ENCODE measurements at places on chromosomes 5 and 9. TPM values are rescaled to one million over a fixed set of nuclear protein-coding genes. Genes with fewer than 3 reads are reported as not detected.
A peak's percentile ranks its signal among the peaks of the same experiment; 100 is the strongest.

DNA sequence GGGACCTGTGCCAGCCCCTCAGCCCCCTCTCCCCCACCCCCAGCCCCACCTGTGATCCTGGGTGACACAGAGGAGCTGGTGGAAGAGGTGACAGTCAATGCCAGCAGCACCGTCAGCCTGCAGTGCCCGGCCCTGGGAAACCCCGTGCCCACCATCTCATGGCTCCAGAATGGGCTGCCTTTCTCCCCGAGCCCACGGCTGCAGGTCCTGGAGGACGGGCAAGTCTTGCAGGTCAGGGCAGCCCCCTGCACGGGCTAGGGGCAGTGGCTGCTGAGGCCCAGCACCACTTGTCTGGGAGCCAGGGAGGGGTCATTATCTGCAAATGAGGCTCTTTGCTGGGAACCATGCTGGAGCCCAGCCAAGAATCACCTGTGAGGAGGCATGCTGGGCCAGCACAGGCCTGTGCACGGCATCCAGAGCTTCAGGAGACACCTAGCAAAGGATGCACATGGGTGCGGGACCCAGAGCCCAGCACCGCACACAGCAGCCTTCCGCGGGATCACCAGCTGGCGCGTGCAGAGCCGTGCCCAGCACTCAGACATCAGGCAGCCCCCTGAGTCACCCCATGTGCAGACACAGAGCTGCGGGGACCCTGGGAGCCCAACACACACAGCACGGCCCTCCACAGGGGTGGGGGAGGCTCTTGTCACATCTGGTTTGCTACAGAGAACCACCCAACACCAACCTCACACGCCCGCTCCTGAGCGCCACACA is 62.0 kb upstream of the ASS1 start:
- no peak for DNase-seq
- H3K4me1 ChIP-seq: no peaks in the 10 kb centered on the region
- H3K4me3 ChIP-seq: no peak overlapping the region
- no peaks in the 10 kb centered on the region for H3K36me3 ChIP-seq

GRCh38 chr9:89380437-89381307 is 62.4 kb downstream of the SECISBP2 start:
- H3K27ac ChIP-seq: peak overlapping the region; percentile 76
- H3K4me1 ChIP-seq: peaks cover 41% of the 10 kb centered on the region
- no peak overlapping the region for H3K4me3 ChIP-seq
- no peak for DNase-seq

GRCh38 chr5:56323505-56323904 is 90.4 kb upstream of the ANKRD55 start:
- peaks cover 79% of the 10 kb centered on the region for H3K4me1 ChIP-seq
- no peaks in the 10 kb centered on the region for H3K27me3 ChIP-seq
- H3K27ac ChIP-seq: peak overlapping the region; percentile 35
- no peak overlapping the region for H3K4me3 ChIP-seq
- peak; percentile 65 for DNase-seq
- no peaks in the 10 kb centered on the region for H3K36me3 ChIP-seq

MEIKIN gene
- total RNA-seq: 2.1 TPM

IL13 gene
- total RNA-seq: 14.9 TPM

GRCh38 chr9:22079873-22080341 is 70.8 kb upstream of the CDKN2B start:
- H3K4me3 ChIP-seq: peak overlapping the region; percentile 24
- DNase-seq: peak; percentile 76
- peak overlapping the region; percentile 42 for H3K27ac ChIP-seq

DNA sequence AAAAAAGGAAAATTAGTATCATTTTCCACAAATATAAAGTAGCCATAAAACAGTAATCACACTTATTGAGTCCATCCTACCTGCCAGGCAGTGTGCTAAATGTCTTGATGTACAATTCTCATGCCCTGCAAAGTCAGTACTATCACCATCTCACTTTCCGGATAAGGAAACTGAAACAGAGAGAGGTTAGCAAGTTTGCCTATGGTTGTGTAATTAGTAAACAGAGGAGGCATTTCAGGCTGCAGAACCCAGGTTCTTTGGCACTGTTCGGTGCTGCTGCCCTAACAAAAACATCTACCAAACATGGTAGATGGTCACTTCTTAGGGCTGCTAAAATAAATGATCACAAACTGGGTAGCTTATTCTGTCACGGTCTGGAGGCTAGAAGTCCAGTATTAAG is 22.6 kb downstream of the PLAC8L1 start:
- peaks cover 9% of the 10 kb centered on the region for H3K4me1 ChIP-seq
- H3K27me3 ChIP-seq: peaks cover 10% of the 10 kb centered on the region
- DNase-seq: no peak
- no peaks in the 10 kb centered on the region for H3K36me3 ChIP-seq
- no peak overlapping the region for H3K4me3 ChIP-seq

RAB14 gene
- total RNA-seq: 58.5 TPM

- no peaks in the 10 kb centered on the region for H3K27me3 ChIP-seq
- H3K36me3 ChIP-seq: peaks cover 29% of the 10 kb centered on the region
- no peak overlapping the region for H3K4me3 ChIP-seq
- H3K27ac ChIP-seq: no peak overlapping the region
- H3K4me1 ChIP-seq: peaks cover 2% of the 10 kb centered on the region
Measured at GRCh38 chr5:154421868-154422267, 23.9 kb upstream of the SAP30L start.

GRCh38 chr9:15354713-15355112 is 47.7 kb upstream of the TTC39B start:
- H3K4me3 ChIP-seq: no peak overlapping the region
- no peaks in the 10 kb centered on the region for H3K36me3 ChIP-seq
- no peaks in the 10 kb centered on the region for H3K27me3 ChIP-seq
- no peak for DNase-seq
- peaks cover 13% of the 10 kb centered on the region for H3K4me1 ChIP-seq

DNA sequence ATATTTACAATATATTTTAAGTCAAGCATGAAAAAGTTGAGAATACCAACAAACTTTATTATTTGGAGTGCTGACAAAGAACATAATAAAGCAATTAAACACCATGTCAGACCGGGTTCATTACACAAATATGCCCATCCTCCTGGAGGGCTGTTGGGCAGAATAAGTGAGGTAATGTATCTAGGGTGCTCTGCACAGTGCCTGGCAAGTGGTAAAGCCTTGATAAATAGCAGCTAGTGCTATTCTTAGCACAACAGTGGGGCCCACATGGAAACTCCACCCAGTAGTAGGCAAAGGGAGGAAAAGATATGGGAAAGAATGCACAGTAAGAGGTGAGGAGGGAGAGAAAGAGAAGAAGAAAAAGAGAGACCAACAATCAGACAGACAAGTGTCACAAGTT is 97.7 kb downstream of the SLC1A3 start:
- H3K36me3 ChIP-seq: no peaks in the 10 kb centered on the region
- H3K4me3 ChIP-seq: no peak overlapping the region
- peaks cover 13% of the 10 kb centered on the region for H3K27me3 ChIP-seq
- no peak for DNase-seq

COL23A1 gene
- 0.15 TPM for total RNA-seq

GRCh38 chr9:134328841-134329575 is 2.8 kb downstream of the RXRA start:
- peaks cover 8% of the 10 kb centered on the region for H3K4me1 ChIP-seq
- no peak for DNase-seq
- peaks cover 5% of the 10 kb centered on the region for H3K27me3 ChIP-seq
- no peak overlapping the region for H3K4me3 ChIP-seq
- no peak overlapping the region for H3K27ac ChIP-seq

WDR31 gene
- 1.6 TPM for total RNA-seq

IFNA13 gene
- total RNA-seq: not detected

HTR4 gene
- total RNA-seq: not detected

GRCh38 chr9:97405551-97405950 is 6.3 kb upstream of the TDRD7 start:
- peaks cover 6% of the 10 kb centered on the region for H3K36me3 ChIP-seq
- peaks cover 23% of the 10 kb centered on the region for H3K27me3 ChIP-seq
- no peaks in the 10 kb centered on the region for H3K4me1 ChIP-seq
- DNase-seq: no peak

- no peaks in the 10 kb centered on the region for H3K27me3 ChIP-seq
- DNase-seq: peak; percentile 63
- peaks cover 16% of the 10 kb centered on the region for H3K4me1 ChIP-seq
- H3K4me3 ChIP-seq: no peak overlapping the region
- H3K27ac ChIP-seq: peak overlapping the region; percentile 28
Measured at GRCh38 chr9:33988219-33988890, 60.3 kb downstream of the UBAP2 start.

NUTM2G gene
- total RNA-seq: not detected

KIF4B gene
- total RNA-seq: 0.05 TPM

Measured in activated CD4-positive, alpha-beta memory T cell treated with anti-CD3 and anti-CD28 coated beads for 36 hours (primary cell).